Stimulated activated CD8-positive, alpha-beta memory T cell treated with anti-CD3 and anti-CD28 coated beads, Interleukin-4, amount 100 ng/mL, for 1 hour (primary cell): ENCODE measurements at places on chromosomes 2 and 18.

DNA sequence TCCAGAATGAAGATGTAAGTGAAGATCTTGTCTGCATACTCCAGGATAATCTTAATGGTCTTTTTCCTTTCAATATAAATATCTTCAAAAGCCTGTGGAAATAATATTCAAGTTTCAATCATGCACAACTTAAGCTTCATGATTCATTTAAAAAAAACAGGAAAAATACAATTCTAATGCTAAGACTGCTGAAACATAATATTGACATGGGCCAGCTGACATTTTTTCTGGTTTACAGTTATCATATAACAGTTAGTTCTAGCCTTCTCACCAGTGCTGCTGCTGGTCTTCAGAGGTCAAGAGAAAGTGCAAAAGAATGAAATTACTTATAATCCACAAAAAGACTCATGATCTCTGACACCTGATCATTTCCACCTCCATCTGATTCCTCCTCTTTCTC is 110.4 kb upstream of the SCN1A start:
- DNase-seq = no peak

GRCh38 chr2:186590759-186591505 is 1.1 kb downstream of the ITGAV start:
- peak; percentile 6 for DNase-seq

DNA sequence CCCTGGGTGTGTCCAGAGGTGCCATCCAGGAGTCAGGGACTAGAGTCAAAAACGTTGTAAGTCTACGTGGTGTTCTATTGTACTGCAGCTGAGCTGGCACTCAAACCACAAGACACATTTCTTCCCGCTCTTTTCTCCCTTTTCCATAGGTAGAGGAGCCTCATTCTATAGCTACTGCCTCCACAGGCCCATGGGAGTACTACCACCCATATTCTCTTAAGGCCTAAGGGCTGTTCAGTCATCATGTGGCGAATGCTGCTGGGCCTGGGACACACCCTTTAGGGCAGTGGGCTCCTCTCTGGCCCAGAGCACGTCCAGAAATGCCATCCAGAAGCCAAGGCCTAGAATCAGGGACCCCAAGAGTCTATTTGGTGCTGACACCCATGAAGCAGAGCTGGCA is 1271.7 kb downstream of the CNTNAP5 start:
- DNase-seq = no peak

- no peak for DNase-seq
These were observed 424.6 kb downstream of the TGIF1 start for GRCh38 chr18:3874581-3874980.

- no peak for DNase-seq
These were observed 76.0 kb upstream of the RGPD5 start for GRCh38 chr2:109718139-109718538.
